Inflammatory macrophage (primary cell): ENCODE measurements at places on chromosomes 3 and 15.

DNA sequence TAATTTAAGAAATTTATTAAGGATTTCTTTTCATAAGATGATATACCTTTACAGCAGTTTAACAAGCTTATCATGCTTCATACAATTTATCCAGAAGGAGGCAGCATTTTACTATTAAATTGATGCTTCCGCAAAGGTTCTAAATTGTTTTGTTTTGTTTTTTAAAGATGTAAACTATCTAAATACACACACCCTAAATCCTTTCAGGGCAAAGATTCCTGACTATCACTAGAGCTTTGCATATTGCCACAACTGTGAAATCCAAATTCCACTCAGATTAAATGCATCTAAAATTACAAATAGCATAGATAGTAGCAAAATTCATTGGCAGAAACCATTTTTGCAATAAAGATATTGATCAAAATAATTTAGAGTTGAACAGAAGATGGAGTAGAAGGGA is 44.5 kb upstream of the CCNL1 start:
- DNase-seq, result peak; percentile 57

GRCh38 chr3:192409838-192410683 is 317.3 kb downstream of the FGF12 start:
- DNase-seq, result no peak

GRCh38 chr15:81511138-81511537 is 137.1 kb upstream of the TMC3 start:
- DNase-seq, result no peak

DNA sequence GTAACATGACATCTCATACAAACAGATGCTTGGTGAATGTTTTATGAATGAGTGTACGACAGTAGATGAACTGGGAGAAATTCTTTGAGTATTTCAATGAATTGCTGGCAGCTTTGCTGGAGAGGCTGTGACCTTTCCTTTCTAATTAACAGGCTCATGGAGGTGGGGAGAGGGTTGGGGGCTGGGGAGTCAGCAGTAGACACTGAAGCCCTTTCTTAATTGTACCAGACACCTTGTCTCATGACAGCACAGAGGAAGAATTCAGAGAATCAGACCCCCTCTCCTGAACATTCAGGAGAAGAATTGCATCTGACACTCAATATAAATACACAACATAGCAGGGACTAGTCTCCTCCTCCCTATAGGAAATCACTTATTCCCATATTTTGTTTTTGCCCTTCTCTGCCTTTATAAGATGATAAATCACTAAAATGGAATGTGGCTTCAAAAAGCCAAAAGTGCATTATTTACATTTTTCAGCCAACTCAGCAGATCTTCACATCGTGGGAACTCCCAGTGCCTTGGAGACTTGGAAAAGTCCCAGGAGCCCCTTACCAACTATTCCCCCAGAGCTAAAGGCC is 66.2 kb upstream of the TPM1 start:
- DNase-seq, result no peak

DNA sequence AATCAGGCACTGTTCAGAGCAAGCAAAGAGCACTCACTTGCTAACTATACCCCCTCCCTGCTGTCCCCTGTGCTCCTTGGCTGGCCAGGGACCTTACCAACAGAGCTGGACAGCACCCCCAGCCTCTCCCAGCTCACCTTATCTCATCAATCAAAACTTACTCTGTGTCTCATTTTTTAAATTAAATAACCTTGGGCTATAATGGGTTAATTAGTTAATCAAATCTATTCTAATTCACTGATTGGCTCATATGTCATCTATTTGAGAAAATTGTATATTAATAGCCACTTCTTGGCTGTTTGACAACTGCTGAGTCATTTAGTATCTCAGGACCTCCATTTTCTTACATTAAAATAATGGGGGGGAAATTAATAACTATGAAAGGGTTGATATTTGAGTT is 22.9 kb downstream of the IL5RA start:
- DNase-seq, result no peak

DNA sequence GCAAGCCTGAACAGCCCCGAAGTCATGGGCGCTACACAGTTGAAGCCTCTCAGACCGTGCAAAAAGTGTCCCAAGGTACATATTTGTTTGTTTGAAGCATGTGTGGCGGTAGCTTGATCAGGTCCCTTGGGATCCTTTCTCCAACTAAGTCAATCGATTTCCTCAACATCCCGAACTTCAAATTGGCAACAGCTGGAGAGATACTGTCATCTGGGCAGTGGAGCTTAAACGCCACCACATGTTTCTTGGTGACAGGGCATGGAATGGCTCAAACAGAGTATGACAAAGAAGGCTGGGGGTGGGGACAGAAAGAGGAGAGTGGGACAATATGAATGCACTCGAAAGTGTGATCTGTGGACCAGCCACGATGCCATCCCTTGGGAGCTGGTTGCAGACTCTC is 84.9 kb upstream of the PSMD6 start:
- DNase-seq, result no peak

- no peak for DNase-seq
These were observed 756 bp upstream of the RASGRF1 start for GRCh38 chr15:79091204-79091867.

DNA sequence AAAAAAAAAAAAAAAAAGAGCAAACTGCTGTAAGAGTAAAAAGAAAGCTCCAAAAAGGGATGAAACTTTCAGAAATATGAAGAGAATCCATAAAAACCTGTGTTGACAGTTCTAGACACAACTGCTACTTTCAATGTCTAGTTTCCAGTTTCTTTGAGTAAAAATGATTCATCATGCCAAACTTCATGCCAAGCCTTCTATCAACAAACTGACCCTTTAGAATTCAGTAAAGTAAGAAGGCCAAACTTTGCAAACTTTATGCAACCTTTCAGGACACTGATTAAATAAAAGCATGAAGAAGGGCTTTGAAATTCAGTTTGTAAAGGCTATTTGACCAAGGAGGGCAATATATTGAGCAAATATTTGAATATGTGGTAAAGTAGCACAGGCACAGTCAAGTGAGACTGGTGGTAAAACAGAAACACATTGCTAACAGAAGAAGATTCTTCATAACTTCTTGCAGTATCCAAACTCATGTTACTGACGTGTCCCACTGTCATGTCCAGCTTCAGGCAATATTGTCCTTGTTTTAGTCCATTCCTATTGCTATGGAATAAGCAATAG is 56.3 kb upstream of the CFAP20DC start:
- DNase-seq, result no peak

GRCh38 chr3:4322635-4323034 is 19.5 kb downstream of the SETMAR start:
- DNase-seq, result peak; percentile 89

DNA sequence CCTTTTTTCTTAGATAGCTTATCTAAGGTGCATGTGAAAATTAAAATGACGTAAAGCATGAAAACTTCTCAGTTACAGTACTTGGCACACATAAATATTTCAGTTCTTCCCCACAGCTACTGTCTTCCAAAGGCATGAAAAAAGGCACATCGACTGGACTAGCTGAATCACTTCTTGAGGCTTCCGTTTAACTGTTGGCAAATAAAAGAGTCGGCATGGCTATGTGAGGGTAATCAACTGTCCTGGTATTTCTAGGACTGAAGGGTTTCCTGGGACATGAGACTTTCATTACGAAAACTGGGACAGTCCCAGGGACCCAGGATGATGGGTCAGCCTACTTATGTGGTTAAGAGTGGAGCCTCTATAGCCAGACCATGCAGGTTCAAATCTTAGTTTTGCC is 168.2 kb downstream of the TPRG1 start:
- DNase-seq, result no peak
